ENCODE measurements at places on chromosomes 7 and 10.

DNA sequence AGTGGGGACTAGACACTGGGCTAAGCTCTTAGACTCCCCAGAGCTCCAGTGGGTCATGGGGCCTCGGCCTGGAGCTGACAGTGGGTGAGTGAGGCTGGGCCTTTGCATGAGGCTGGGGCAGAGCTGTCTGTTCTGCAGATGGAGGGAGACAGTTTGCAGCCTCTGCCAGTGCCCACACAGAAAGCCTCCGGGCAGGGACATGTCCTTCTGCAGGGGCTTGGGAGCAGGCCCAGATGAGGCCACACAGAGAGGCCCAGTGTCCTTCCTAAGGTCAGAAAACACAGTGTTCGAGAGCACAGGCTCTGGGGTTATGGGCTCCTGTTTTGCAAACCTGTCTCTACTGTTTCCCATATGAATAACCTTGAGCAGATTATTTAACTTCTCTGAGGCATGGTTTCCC, 25.1 kb upstream of the HK1 start:
- H3K27me3 ChIP-seq, result no peaks in the 10 kb centered on the region
- no peak overlapping the region for H3K27ac ChIP-seq
- DNase-seq, result no peak
- H3K36me3 ChIP-seq, result no peaks in the 10 kb centered on the region
- H3K4me1 ChIP-seq, result no peaks in the 10 kb centered on the region
- no peak overlapping the region for H3K4me3 ChIP-seq

DNA sequence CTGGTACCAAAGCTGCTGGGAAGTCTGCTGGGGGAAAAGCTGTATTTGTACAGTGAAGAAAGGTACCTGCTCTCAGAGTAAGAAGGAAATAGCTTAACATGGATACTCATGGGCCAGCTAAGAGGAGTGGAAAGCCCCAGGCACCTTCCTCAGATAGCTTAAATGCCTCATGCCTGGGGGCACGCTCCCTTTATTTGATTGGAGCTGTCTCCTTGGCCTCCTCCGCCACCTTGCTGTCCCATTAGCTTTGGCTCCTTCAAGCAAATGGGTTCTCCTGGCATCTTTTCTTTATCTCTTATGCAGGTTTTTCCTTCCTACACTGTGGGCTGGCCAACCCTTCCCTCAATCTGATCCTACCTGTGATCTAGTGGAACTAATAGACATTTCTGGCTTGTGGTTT, 318.5 kb downstream of the SH2D4B start:
- no peak overlapping the region for H3K4me3 ChIP-seq
- no peaks in the 10 kb centered on the region for H3K36me3 ChIP-seq
- no peaks in the 10 kb centered on the region for H3K4me1 ChIP-seq
- H3K27ac ChIP-seq, result no peak overlapping the region
- no peak for DNase-seq

DNA sequence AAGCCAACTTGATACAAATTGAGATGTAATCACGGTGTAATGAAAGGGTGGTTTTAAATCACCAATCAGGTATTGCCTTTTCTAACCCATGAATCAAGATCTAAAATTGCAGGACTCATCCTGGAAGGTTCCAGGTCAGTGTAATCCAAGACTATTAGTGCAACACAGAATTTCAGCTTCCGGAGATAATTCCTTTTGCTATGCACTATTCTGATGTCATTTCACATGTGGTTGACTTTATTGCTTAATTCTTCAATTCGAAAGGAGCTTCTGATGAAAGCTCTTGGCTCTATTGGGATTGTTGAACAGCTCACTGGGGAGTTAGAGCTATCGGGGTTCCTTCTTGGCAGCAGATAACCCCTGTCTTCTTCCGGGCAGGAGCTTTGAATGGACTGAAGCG, 147.4 kb upstream of the INSYN2A start:
- no peaks in the 10 kb centered on the region for H3K4me1 ChIP-seq
- H3K27ac ChIP-seq, result no peak overlapping the region
- H3K36me3 ChIP-seq, result no peaks in the 10 kb centered on the region
- no peaks in the 10 kb centered on the region for H3K27me3 ChIP-seq

DNA sequence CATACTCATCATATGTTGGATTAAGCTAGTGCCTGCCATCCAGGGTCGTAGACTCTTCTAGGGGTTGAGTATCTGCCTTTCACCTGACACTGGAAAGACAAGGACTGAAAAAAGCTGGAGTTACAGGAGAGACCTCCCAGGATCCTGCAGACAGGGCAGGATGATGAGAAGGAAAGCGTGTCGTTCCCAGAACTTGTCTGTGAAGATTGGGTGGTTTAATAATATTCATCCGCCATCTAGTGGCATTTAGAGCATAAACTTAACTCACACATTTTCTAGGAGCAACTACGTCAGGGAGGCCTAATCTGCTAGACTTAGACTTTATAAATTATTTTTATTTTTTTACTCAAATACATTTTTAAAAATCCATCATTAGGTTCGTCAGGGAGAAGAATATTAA, 59.6 kb downstream of the ADRB1 start:
- H3K4me1 ChIP-seq, result peaks cover 31% of the 10 kb centered on the region
- H3K27ac ChIP-seq, result no peak overlapping the region
- DNase-seq, result peak; percentile 37
- H3K36me3 ChIP-seq, result no peaks in the 10 kb centered on the region

GRCh38 chr7:153942036-153942435, 110.2 kb upstream of the DPP6 start:
- no peaks in the 10 kb centered on the region for H3K27me3 ChIP-seq
- H3K27ac ChIP-seq, result no peak overlapping the region
- no peak for DNase-seq
- no peaks in the 10 kb centered on the region for H3K36me3 ChIP-seq
- no peak overlapping the region for H3K4me3 ChIP-seq

DNA sequence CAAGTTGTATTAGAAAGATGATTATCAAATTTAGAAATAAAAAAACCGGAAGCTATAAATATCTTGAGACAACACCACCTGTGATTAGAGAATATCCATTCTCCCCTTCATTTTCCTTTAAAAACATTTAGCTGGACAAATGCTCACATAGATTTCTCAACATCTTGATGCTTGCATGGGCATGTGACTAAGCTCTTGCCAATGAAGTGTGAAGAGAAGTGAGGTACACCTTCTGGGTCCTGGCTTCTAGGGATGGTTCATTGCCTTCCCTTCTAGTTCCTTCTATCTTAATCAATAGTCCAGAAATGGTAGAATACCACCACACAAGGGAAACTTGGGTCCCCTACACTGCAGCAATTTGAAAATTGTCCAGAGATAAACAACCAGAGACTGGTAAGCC, 41.0 kb downstream of the WAPL start:
- H3K4me3 ChIP-seq, result no peak overlapping the region
- no peaks in the 10 kb centered on the region for H3K27me3 ChIP-seq
- H3K27ac ChIP-seq, result peak overlapping the region; percentile 49
- peaks cover 9% of the 10 kb centered on the region for H3K4me1 ChIP-seq
- no peak for DNase-seq
- H3K36me3 ChIP-seq, result peaks cover 71% of the 10 kb centered on the region

DNA sequence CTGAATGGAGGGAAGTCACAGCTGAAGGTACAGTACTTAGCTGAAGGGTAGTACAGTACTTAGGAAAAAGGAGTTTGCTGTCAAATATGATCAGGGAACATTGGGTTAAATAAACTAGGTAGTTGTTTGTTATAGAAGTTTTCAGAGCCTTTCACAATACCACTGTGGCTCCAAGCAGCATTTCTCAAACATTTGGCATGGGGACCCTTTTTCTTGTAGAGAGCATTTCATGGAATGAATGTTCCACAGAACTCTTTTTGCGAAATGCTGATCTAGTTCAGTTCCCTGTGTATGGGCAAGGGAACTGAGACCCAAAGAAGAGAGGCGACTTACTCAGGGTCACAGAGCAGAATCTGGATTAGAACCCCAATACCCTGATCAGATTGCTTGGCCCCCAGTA, 31.5 kb upstream of the DDX50 start:
- no peak for DNase-seq
- no peak overlapping the region for H3K4me3 ChIP-seq
- H3K27ac ChIP-seq, result no peak overlapping the region
- H3K4me1 ChIP-seq, result peaks cover 3% of the 10 kb centered on the region
- no peaks in the 10 kb centered on the region for H3K36me3 ChIP-seq
- H3K27me3 ChIP-seq, result no peaks in the 10 kb centered on the region

GRCh38 chr7:113289140-113289740, 170.9 kb upstream of the SMIM30 start:
- H3K27me3 ChIP-seq, result peaks cover 8% of the 10 kb centered on the region
- H3K27ac ChIP-seq, result no peak overlapping the region
- no peak for DNase-seq
- H3K4me1 ChIP-seq, result no peaks in the 10 kb centered on the region
- no peak overlapping the region for H3K4me3 ChIP-seq

- H3K4me3 ChIP-seq, result no peak overlapping the region
- H3K36me3 ChIP-seq, result peaks cover 10% of the 10 kb centered on the region
- no peaks in the 10 kb centered on the region for H3K4me1 ChIP-seq
- no peaks in the 10 kb centered on the region for H3K27me3 ChIP-seq
Measured at GRCh38 chr10:96556003-96556402, 30.8 kb downstream of the TM9SF3 start.

GRCh38 chr7:54397836-54398612, 144.2 kb upstream of the VSTM2A start:
- H3K36me3 ChIP-seq, result no peaks in the 10 kb centered on the region
- H3K27ac ChIP-seq, result no peak overlapping the region
- DNase-seq, result no peak
